ENCODE measurements at places on chromosomes 3 and 15.

DNA sequence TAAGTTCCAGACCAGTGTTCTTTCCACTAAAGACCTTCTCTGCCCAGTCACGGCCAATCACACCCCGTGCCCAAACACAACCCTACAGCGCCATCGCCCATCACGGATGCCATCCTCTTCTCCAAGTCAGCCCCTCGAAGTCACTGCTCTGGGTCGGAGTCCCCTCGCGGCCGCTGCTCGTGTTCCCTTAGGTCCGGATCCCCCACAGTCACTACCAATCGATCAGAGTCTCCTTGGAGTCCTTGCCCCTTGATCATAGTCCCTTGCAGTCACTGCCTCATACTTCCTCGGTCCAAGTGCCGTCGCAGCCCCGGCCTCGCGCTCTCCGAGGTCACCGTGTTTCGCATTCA is 461 bp downstream of the PCYT1A start:
- DNase-seq, result no peak

- no peak for DNase-seq
Measured at GRCh38 chr15:83747050-83747717, 93.3 kb downstream of the ADAMTSL3 start.

- DNase-seq, result no peak
Measured at GRCh38 chr3:71398157-71398836, 185.2 kb downstream of the FOXP1 start.

GRCh38 chr15:50933341-50933740 is 24.9 kb downstream of the AP4E1 start:
- DNase-seq, result no peak

- DNase-seq, result no peak
Measured at GRCh38 chr3:33597257-33597689, 120.8 kb downstream of the CLASP2 start.

GRCh38 chr3:76367281-76367680 is 581.9 kb upstream of the ZNF717 start:
- no peak for DNase-seq

DNA sequence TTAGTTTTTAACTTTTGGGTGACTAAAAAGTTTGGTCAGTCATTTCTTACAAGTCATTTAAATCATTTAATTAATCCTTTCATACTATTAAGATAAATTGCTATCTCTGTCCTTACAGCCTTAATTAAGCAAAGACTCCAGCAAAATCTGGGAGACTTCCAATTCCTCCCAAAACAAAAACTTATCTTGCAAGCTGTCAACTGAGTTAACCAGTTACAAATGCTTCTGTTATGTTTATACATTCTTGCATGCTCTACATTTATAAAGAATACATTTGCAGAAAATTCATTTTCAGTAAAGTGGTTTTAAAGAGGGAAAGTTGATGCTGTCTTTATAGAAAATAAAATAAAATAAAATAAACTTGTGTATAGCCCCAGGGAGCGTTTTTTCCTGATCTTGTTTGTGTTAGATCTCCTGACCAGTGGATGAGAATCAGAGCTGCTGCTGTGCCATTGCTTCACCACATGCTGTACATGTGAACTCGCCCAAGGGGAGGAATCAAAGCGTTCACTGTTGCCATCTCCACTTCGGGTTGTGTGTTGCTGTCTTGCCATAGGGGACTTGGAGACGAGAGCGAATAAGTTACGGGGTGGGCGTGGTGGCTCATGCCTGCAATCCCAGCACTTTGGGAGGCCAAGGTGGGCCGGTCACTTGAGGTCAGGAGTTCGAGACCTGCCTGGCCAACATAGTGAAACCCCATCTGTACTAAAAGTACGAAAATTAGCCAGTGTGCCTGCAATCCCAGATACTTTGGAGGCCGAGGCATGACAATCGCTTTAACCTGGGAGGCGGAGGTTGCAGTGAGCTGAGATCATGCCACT is 5.5 kb downstream of the CCR4 start:
- DNase-seq, result no peak

GRCh38 chr15:59281699-59282098 is 75.1 kb downstream of the LDHAL6B start:
- no peak for DNase-seq

DNA sequence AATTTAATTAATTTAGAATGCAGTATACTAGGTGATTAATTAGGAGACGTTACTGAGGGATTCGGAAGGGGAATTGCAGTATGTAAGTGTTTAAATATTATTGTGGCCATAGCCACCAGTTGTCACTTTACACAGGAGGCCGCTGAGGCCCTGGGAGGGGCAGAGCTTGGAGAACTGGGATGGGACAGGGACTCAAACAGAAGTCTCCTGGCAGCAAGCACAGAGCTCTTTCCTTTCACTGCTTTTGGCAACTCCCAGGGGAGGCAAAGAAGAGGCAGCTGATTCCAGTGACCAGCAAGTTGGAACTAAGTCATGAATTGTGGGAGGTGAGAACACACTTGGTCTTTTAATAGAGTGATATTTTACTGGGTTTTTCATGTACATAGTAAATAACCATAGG is 248.6 kb downstream of the RPLP1 start:
- DNase-seq, result no peak

- no peak for DNase-seq
Measured at GRCh38 chr15:63835211-63835568, 1.4 kb upstream of the HERC1 start.

- DNase-seq, result no peak
Measured at GRCh38 chr15:76512971-76513370, 176.4 kb downstream of the ISL2 start.

DNA sequence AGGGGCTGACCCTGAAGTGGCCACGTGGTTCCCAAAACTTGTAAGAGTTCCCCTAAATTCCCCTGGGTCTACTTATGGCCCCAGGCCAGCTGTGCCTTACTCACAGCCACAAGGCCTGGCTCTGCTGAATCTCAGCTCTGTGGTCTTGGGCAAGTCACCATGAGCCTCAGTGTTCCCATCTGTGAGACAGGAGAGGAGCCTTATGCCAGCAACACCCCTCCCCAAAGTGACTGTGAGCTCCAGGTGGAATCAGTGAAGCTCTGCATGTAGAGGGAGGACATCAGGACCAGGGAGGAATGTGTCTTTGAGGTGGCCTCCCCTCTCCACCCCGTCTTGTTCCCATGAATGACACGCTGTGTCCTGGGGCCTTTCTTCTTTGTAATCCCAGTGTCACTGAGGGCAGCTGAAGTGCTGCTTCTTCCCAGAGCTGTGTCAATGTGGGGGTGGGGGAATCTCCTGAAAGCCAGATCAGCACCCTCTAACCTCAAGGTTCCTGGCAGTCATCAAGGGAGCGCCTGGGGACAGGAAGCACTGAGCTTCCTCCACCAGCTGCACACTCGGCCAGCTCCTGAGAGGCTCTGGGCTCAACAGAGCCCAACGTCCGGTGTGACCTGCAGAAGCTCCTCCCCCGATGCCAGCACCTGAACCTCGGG is 258.9 kb downstream of the UACA start:
- DNase-seq, result no peak

GRCh38 chr15:55277116-55277564 is 12.5 kb downstream of the RAB27A start:
- no peak for DNase-seq

DNA sequence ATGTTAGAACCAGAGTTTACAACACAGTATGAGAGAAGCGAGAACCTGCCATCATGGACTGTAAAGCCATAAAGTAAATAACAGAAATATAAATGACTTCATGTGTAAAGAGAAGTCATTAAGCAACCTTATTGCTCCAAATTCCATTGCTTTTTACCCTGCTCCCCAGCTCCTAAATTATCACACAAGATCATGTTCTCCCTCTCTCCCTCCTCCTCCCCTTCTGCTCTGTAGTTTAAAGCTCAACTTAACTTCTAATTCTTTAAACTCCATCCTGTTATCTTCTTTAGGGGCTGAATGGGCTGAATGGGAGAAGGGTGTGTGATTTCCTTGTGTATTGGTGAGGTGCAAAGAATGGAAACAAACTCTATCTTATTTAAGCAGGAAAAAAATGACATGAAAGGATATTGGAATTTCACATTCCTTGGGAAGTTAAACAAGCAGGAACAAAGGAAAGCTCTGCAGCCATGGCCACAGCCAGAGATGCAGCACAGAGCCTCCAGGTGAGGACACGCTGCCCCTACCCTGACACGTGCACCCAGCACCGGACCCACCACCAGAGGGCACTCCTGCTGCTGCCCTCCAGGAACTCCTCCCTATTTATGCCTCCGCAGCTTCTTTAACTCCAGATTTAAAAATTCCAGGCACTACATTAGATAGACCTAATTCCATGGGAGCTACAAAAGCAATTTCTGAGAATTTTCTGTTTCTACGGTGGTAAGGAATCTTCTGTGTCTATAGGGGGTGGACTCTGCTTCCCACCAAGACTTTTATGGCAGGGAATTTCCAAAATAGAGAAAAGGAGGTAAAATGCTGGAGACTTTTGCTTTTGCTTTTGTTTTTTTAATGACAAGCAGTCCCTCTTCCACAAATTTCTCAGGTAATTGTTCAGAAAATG is 76.9 kb upstream of the ABI3BP start:
- DNase-seq, result no peak

DNA sequence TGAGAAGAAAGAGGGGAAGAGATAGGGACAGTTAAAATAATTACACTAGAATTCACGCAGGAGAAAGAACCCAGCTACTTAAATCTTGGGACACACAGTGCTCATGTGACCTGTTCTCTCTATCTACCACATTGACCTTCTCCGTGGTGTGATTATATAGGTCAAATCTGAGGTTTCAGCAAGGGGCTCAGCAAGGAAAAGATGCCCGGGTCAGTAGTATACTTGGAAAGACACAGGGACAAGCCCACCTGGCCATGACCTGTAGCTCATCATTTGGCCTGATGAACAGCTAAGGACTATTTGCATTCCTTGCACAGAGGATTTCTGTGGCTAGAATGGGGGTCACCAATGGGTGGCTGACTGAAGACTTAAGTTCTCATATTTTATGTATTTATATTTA is 71.9 kb downstream of the SSR3 start:
- no peak for DNase-seq
